Activated naive CD4-positive, alpha-beta T cell treated with anti-CD3 and anti-CD28 coated beads for 36 hours (primary cell): ENCODE measurements at places on chromosomes 6 and 20.
A peak's percentile ranks its signal among the peaks of the same experiment; 100 is the strongest.

- no peak for DNase-seq
Observed at GRCh38 chr20:5065166-5065878, 54.4 kb downstream of the PCNA start.

DNA sequence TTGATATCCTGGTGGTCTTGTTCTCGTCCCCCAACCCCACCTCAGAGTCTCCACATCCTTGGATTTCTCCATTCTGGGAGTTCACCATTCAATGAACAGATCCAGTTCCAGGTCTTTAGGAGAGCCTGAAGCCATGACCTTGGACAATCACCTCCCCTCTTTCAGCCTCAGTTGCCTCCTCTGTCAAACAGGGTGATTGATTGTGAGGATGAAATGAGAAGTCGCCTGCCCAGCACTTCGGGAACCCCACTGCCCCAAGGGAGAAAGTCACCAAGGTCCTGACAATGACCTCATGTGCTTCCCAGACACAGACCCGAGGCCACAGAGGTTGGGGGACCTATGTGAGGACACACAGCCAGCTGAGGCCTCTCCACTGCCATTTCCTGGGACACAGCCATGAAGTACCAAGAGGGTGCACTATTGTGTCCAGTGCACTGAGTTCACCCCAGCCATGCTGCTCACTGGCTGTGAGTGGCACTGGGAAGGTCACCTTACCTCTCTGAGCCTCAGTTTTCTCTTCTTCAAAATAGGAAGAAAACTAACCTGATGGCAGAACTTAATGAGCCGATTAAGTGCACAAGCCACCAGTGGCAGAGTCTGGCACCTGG lies 61.7 kb downstream of the SNAI1 start:
- DNase-seq: no peak

DNA sequence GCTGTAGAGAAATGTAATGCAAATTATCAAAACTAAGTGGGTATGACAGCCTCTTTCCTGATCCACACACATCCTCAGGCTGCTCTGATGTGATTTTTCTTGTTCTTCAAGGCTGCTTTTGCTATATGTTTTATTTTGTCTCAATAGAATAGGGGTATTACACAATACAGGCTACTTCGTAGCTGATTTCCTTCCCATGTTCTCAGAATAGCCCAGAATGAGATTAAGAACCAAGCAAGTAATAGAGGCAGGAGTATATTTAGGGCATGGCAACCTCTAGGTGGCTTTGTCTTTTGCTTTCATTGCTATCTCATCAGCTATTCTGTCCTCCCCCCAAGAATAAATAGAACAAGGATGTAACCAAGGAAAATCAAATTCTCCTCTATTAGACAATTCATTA lies 241.8 kb downstream of the ALDH8A1 start:
- no peak for DNase-seq

- no peak for DNase-seq
Observed at GRCh38 chr6:119166024-119166784, 87.7 kb upstream of the FAM184A start.

DNA sequence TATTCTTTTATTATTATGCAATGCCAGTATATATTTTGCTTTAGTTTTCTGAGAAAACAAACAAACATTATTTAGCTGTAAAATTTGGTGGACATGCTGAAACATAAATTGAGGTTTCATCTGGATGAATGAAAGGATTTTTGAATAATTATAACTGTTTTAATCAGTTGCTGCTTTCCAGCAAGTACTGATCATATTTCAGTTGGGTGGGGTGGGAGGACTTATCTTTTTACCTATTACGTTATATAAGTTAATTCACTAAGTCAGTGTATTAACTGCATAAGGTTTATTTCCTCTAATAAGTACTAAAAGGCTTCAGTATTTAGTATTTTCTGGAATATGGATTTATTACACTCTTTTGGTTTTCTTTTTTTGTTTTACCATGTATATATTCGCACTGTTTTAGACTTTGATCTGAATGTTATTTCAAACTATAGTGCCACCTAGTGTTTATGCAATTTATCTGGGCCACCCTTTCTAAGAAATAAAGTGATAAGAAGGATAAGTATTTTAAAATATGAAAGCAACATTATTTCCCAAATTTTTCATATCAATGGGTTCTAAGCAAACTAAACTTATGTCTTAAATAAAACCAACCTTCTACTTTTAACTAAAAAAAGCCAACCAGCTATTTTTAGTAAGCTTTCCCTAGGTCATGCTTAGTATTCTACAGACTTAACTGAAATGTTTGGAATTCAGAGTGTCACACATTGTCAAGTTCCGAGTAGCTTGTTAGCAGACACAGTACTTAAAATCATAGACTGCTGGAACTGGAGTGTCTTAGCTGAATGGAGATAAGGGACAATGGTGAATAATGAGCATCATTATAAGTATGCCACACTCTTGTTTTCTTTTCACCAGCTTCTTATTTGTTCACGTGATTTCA lies 105.4 kb upstream of the MCHR2 start:
- no peak for DNase-seq

DNA sequence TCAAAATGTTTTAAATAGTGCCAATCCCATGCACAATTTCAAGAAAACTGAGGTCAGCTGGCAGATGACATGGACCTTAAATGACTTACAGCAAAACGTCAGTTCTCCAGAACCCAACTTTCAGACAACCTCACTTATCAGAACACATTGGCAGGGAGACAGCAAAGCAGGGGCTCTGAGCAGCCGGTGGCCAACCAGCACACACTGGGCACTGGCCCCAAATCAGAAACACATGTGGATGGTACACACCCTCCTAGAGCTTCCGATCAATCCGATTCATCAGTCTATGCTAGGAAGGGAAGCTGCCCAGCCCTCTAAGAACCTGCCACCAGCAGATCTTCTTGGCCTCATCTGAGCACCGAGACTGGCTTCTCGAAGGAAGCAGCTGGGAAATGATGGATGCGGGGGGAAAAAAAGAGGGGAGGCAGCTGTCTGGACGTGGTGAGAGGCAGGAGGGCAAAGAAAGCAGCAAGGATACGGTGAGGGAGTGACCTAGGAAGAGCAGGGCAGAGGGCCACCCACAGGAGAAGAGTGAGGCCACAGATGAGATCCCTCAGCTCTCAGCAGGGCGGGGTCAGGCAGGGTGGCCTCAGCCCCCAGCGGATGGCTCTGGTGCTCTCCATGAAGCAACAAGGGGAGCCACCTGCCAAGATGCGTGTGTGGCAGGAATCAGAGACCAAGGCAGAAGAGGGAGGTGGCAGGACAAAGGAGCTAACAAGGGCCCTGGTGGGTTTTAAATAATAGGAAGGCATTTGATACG lies 32.9 kb downstream of the TAF4 start:
- DNase-seq: no peak

- DNase-seq: no peak
Observed at GRCh38 chr6:131134980-131135243, 355 bp upstream of the AKAP7 start.

DNA sequence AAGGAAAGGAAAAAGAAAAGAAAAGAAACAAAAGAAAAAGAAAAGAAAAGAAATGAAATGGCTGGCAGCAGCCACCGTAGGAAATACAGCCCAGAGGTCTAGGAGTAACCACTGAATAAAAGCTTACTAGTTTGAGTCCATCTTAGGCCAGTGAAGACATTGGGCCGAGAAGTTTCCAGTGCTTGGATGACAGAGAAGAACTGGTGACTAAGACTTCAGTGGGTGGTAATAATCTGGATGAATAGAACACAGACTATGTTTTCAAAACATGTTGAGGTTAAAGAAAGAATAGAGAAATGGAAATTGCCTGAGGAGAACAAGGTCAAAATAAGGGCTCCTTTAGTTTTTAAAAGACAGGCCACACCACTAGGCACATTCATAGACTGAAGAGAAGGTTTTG lies 198.8 kb downstream of the ATXN1 start:
- DNase-seq: no peak

DNA sequence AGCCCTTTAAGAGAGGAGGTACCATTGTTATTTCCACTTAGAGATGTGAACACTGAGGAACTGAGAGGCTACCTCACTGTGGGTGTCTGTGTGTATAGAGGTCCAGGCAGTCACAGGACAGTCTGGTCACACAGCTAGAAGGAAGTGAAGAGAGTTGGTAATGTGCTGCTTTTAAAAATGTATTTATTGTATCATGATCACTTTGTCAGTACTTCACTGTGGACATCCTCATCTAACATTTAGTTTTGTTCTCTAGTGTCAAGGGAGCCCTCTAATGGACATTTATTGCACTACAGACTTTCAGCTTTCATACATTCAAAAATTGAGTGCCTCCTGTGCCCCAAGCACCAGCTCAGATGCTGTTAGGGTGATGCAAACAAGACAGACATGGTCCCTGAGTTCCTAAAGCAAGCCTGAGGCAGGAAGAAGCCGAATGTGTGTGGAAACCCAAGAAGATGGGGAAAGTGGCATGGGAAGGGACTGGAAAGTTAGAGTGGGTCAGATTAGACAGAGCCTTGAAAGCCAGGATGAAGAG lies 123.0 kb downstream of the SLC16A10 start:
- peak; percentile 22 for DNase-seq

DNA sequence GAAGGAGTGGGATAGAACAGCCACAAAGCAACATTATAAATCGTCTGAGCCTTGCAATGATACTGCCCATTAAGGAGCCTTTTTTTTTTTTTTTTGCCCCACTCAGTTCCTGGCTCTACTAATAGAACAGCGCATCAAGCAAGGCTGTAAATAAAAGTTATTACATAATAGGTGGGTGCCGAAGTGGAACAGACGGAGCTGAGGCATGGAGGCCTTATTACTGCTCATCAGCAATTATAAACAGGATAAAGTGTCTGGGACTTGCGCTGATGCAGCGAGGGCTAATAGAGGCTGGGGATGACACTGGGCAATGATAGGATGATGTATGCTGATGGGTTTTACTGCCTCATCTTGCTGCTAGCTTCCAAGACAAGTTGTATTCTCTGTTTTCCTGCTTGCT lies 272.1 kb downstream of the ZFAND3 start:
- no peak for DNase-seq

- DNase-seq: no peak
Observed at GRCh38 chr20:7410150-7410549, 530.1 kb downstream of the HAO1 start.

GRCh38 chr6:142218446-142218845 lies 71.4 kb downstream of the VTA1 start:
- no peak for DNase-seq

- no peak for DNase-seq
Observed at GRCh38 chr6:142953373-142954273, 8.6 kb upstream of the HIVEP2 start.

DNA sequence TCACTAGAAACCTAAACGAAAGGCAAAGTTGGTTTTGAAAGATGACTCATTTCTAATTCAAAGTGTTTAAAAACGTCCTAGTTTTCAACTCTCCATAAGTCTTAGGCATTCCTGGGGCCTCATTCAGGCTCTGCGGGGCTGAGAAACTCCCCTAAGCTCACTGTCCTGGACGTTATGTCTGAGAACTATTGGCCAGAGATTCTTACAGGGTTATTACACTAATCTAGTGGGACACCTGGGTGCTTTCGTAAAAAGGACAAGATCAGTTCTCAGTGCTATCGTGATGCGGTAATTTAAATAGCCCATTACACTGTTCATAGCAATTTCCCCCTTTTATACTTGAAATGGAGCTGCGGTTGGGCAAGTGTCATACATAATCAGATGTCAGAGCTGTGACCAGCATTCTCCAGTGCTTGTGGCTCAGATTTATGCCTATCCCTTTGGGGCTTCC lies 280.9 kb downstream of the QKI start:
- no peak for DNase-seq

DNA sequence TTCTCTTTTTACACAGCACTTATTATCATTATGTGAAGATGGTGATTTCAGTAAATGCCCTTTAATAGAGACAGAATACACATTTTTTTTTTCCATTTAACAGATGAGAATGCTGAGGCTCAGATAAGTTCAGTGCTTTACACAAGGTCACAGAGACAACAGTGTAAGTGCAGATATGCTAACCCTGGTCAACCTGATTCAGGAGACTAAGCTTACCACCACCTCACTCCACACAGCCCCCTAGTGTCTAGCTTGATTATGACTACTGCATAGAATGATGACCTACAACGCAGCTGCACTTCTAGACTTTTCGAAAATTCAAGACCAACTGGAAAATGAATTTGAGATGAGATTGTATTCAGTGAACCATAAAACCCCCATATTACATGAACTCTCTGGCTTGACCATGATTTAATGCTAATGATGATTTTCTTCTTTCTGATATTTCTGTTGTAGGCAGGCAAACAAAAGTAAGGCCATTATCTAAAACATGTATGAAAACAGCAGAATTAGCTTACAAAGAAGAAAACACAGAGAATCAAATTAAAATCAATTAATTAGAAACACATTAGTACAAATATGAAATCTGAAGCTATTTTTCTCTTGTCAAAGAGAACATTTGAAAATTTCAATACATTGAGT lies 212.1 kb upstream of the PHACTR1 start:
- DNase-seq: peak; percentile 22

DNA sequence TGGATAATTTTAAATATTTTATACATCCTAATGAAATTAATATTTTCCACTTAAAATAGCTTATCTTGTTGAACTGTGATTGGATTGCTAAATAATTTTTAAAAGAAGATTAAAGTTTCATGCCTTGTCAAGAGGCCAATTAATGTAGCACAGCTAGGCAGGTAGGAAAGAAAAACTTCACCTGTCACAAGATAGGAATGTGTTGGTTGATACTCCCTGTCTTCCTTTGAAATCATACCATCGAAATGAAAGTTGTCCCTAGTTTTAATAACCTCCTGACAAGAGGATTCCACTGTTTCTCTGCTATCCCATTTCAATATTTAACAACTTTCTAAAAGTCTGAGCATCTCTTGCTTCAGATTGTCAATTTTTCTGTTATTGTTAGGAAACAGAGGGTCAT lies 80.8 kb downstream of the BMP6 start:
- no peak for DNase-seq

DNA sequence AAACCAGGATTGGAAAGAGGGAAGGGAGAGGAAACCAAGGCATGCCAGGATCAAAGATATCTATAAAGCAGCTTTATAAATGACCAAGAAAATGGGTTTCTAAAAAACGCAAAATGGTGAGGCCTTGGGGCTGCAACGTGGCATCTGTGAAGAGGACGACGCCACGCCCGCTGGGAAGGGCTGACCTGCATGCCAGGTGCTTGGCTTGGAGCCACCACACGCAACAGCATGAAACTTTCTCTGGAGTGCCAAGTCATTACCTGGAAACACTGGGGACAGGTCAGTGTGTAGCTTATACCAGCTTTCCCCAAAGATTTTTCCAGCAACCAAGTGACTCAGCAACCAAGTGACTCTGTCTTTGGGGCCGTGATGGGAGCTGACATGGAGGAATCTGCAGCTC lies 82.5 kb downstream of the POPDC3 start:
- no peak for DNase-seq
